ENCODE measurements at places on chromosomes 16 and 17.

GRCh38 chr16:54422569-54422978 lies 136.0 kb upstream of the IRX3 start:
- no peak for DNase-seq

- no peak for DNase-seq
These were observed 549.5 kb upstream of the EEF2KMT start for GRCh38 chr16:5647051-5647450.

- DNase-seq, result no peak
These were observed 13.5 kb upstream of the LYRM9 start for GRCh38 chr17:27906623-27907022.

- no peak for DNase-seq
These were observed 82.7 kb upstream of the CORO6 start for GRCh38 chr17:29705386-29705785.

DNA sequence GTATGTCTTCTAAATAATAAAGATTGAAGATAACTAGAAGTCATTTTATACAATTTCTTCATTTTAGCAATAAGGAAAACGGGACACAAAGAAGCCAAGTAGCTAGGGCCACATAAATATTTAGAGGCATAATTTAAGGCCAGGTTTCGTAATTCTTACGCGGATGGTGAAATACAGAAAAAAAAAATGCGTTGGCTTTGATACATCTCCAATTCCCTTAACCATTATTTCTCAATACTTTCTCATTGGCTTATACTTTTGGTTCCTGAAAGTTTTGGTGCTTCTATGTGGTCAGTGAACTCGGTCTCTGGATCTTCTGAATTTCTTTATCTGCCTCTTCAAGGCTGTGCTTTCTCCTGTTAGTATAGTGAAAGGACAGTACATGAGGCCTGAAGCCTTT lies 888.1 kb downstream of the KCNJ2 start:
- peak; percentile 49 for DNase-seq

DNA sequence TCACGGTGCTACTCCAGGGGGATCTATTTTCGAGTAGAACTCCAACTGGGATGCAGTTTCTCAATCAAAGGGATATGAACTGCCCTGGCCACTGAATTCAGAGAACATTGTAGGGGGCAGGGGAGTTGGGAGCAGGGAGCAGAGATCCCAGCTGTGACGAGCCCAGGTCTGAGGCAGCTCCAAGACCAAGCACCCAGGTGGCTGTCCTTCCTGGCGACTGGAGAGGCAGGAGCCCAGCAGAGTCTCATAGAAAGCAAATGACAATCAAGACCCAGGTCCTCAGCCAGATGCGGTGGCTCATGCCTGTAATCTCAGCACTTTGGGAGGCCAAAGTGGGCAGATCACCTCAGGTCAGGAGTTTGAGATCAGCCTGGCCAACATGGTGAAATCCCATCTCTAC lies 60.1 kb downstream of the TK2 start:
- no peak for DNase-seq

DNA sequence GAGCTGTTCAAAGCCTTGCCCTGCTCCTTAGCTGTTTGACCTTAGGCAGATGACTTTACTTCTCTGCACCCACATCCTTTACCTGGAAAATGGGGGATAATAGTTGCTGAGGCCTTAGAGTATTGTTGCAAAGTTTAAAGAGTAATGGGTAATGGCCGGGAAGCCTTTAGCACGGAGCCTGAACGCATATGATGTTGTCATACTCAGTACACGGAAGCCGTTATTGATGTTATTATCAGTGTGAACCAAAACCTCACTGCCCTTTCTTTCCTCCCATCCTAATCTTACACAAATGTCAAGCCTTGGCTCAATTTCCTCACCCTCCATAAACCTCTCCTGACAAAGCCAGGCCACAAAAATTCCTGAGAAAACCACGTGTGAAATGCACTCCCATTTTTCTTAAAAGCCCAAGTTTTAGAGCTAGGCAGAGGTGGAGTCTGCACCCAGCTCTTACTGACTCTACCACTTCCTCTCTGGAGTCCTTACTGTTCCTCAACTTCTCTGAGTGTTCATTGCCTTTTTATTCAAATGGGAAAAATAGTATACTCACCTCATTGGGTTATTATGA lies 67.3 kb upstream of the CACNG3 start:
- DNase-seq, result no peak

DNA sequence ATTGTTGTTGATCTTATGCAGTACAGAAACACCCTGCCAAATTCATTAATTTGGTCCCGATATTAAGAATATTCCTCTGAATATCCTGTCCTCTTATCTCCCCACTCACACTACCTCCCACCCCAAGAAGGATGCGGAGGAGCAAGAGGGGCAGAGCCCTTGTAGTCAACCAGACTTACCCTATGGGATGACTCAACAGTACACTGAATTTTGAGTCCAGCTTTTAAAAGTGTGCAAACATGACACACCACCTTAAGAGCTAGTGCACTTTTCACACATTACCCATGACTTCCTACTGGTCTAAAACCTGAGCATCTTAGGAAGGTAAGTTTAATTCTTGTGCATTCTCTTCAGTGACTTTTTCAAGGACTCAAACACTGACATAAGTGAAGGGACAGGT lies 9.5 kb downstream of the USP22 start:
- no peak for DNase-seq

GRCh38 chr16:9409560-9410493 lies 318.4 kb downstream of the HAPSTR1 start:
- no peak for DNase-seq

DNA sequence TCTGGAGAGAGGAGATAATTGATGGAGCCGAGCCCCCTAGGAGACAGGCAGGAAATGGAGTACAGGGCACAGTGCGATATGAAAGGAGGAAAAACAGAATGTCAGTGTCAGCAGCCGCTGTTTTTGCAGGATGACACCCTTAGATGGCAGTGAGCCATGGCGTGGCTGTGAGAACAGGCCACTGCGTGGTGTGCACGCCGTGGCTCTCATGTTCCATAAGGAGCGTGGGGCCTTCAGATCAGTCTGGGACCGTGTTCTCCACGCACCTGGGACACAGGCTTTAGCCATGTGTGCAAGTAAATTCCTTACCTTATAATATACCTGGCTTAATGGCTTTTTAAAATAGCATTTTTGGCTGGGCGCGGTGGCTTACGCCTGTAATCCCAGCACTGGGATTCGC lies 198.0 kb downstream of the KATNIP start:
- DNase-seq, result no peak

DNA sequence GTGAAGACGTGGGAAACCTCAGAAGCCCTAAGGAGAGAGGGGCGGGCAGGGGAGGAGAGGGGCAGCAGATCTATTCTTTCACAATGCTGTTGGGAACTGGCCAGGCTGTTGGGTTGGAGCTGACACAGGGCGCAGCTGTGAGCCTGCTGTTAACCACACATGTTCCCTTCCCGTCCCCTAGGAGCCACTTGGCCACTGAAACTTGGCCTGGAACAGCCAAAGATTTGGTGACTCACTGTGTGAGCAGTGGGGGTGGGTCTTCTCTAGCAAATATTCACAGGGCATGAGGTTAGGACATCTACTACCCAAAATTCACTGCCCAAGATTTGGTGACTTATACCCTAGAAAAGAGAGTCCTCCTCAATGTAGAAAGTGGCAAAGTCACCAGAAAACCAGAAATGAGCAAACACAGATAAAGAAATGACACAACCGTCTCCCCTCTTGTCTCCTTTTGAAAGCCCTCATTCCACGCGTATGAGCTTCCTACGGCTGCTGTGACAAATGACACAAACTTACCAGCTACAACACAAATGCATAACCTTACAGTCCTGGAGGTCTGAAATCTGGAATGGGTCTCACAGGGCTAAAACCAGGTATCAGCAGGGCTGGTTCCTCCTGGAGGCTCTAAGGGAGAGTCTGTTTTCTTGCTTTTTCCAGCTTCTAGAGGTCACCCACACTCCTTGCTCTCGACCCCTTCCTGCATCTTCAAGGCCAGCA lies 6.3 kb downstream of the TBC1D16 start:
- peak; percentile 69 for DNase-seq

Measured in inflammatory macrophage (primary cell).